Iris pigment epithelial cell (primary cell): ENCODE measurements at places on chromosomes 13 and 19.

GRCh38 chr13:34103854-34104253, 285.9 kb downstream of the RFC3 start:
- DNase-seq, result no peak

DNA sequence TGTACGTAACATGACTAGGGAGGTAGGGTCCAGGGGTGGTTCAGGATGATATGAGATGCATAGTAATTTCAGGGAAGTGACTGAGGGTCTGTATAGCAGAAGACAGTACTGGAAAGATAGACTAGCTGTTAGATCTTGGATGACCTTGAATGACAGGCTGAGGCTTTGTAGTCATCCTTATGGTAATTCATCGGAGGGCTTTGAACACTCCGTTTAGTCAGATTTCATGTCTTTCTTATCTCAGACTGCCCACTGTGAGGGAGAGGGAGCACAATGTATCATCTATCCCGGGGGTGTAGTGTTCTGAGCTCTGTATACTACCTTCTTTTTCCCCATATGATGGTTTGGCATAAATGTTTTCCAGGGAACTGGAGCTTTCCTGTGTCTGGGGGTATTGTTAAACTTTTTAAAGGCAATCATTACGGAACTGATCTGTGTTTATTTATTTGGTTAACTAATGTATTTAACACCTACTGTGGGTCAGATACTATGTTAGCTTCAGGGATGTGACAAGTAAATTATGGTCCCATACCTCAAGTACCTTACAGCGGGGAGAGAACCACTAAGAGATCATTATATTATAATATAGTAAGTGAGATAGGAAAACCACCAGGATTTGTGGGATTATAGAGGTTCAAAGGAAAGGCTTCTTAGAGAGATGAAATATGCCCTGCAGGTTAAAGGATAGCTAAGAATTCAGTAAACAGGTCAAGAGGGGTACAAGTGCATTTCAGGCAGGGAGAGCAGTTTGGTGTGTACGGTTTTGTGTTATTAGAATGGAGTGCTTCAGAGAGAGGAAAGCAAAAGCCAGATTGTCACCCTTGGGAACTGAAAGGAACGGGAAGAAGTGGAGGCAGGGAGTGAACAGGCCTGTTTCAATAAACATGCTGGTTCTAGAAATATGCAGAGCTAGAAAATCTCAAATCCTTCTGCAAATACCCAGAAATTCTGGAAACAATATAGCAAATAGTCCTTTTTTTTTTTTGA, 164.8 kb upstream of the KL start:
- DNase-seq, result peak; percentile 12

- no peak for DNase-seq
Measured at GRCh38 chr13:39847336-39847735, 191.9 kb downstream of the COG6 start.

DNA sequence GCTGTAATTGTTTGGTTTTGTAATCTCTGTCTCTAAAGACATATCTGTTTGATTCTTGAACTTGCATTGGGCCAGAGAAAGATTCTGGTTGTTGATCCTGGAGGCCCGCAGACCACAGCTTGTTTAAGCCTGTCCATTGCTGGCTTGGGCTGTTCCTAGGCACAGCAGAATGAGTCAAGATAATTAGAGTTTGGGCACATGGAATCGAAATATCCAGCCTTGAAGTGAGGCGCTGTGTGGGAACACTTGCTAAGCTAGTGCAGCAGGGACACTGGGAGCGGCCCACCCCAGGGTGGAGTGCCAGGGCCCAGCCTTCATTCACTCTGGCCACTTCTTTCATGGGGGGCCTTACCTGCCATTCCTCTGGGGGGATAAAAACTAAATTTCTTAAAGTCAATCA, 219.7 kb downstream of the LMO7 start:
- no peak for DNase-seq

DNA sequence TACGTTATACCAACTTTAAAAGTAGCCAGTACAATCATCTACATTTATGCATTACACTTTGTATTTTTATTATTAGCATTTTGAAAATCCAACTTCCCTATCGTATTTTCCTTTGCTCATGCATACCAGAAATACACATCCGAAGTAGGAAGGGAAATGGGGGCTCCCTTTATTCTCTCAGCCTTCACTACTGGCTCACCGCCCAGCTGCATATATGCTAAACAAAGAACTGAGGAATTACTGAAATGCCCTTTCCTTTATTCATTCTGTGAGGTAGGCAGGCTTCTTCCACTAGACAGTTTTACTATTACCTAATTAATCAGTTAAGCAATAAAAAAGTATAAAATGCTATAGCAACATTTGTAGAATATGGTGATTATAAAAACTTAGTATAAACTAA, 291.6 kb downstream of the KLF12 start:
- peak; percentile 33 for DNase-seq

DNA sequence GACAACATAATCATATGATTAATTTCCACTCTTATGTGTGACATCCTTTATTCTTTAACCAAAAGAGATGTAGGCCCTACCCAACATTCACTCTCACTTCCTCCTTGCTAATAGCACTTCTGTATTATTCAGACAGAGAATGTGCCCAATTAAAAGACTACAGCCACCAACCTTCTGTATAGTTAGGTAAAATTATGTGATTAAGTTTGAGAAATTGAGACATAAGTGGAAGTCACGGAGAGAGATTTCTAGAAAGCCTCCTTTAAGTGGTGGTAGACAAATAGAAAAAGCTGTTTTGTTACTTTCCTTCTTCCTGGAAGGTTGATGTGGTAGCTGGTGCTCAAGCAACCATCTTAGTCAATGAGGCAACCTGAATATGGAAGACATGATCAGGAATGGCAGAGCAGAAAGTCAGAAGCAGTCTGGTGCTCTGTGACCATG, 14.8 kb downstream of the EPSTI1 start:
- DNase-seq, result no peak

- no peak for DNase-seq
Measured at GRCh38 chr13:27065582-27065981, 106.0 kb downstream of the USP12 start.

GRCh38 chr13:46831588-46832194, 34.7 kb upstream of the ESD start:
- peak; percentile 54 for DNase-seq

DNA sequence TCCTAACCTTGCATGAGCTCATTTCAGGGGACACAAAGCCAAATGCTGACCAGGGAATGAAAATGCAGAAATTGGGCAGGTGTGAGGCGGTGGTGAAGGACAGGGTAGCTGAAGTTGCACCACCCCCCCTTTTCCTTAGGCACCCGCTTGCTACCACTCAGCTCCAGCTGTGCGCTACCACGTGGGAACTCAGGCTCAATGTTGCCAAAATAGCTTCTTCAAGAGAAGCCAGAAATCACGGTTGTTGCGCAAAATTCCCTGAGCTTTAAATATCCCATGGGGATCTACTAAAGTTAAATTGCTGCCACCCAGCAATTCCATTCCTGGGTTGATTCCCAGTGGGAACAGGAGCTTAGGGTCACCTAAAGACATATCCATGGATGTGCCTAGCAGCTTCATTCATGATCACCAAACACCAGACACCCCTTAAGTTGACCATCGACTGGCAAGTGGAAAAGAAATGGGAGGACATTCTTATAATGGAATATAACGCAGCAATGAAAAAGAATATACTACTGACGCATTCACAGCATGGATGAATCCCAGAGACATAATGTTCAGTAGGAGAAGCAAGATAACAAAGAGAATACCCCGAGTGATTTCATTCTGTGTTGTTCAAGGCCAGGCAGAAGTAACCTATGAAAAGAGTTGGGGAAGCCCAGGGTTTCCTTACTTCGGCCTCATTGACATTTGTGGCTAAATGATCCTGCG, 12.8 kb upstream of the ADGRL1 start:
- no peak for DNase-seq

- DNase-seq, result peak; percentile 10
Measured at GRCh38 chr13:80555796-80556678, 215.1 kb upstream of the SPRY2 start.

DNA sequence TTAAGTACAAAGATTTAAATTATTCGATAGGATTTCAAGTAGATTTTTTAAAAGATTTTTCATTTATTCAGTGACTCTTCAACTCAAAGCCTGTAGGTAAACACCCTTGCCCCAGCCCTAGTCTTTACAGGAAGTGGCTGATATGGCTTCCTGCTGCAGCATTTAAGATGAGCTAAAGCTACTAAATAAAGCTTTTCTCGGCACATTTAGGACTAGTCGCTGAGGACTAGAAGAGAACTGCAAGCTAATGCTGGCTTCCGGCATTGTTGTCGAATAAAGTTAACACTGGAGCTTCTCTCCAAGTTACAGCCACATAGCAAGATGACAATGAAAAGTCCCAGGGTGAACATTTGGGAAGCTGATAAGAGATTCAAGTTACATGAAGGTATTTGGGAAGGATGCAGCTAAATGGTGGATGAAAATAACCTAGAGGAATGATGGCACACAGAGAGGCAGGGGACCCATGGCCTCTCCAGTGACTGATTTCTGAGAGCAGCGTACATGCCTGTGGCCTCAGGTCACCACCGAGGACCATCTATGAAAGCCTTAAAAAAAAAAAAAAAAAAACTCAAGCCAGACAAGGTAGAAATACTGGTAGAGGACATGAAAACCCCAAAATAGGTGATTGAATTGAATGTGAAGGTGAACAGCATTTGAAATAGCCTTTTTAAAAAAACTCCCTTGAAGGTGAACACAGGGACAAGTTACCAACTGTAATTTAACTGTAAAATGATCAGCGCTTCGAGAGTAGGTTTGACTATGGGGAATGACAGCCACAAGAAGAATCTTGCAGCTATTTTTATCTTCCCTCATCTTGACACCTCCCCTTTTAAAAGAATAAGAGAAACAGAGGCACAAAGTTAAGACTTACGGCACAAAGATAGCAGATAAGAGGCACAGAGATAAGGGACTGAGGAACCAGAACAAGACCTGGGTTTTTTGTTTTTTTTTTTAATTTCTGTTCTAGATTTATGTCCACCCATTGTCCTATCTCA, 155.4 kb downstream of the DCT start:
- DNase-seq, result no peak

GRCh38 chr13:38804536-38804935, 117.7 kb downstream of the FREM2 start:
- DNase-seq, result peak; percentile 12

- no peak for DNase-seq
Measured at GRCh38 chr19:34577531-34578101, 96.1 kb downstream of the WTIP start.

DNA sequence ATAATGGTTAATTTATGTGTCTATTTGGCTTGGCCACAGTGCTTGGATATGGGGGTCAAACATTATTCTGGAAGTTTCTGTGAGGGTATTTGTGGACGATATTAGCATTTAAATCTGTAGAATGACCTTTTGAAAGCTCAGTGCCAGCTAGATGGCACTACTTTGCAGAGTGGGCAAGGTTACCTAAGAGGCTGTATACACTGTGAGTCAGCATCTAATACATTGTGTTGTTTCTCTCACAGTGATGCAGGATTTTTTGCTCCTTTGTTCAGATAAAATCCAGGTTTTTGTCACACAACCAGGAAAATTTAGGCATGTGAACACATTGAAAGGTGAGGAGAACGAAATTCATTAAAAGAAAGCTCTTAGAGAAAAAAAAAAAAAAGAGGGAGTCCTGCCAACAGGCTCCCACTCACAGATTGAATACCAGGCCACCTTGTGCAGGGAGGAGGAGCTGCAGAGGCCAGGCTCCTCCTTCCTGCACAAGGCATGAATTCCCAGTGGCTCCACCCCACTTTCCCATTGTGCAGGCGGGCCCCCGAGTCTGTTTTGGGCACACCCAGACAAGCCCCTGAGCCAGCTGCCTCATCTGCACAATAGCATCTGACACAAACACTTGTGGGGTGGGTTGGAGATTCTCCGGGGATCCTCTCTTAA, 551.0 kb upstream of the ATXN8OS start:
- no peak for DNase-seq

DNA sequence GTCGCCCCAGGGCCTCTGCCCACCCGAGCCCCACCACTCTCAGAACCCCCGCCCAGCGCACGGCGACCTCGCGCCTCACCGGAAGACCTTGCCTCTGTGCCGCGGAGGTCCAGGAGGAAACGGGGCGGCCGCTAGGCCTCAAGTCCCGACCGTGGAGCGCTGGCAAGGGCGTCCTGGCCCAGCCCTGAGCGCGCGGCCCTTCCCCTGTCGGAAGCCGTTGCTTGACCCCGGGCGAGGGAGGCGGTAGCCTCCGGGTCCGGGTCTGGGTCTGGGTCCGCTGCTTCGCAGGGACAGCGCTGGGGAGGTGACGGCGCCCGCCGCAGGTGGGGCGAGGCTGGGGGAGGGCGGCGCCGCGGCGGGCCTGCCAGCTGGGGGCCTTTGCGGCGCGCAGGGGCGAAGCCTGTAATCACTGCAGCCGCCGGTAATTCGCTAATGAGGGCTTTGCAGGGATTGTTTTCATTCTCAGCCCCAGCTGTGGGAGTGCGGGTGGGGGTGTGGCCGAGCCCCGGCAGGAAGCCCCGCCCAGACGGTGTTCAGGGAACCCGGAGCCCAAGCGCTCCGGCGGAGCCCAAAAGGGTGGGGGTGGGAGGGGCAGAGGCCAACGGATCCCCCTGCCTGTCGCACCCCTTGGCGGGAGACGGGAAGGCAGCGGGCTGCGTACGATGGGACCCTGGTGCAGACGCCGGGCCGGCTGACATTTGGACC, 8.6 kb downstream of the C19orf25 start:
- no peak for DNase-seq

GRCh38 chr13:44765001-44765471, 188.9 kb upstream of the TSC22D1 start:
- no peak for DNase-seq

GRCh38 chr13:84400706-84401105, 518.4 kb upstream of the SLITRK1 start:
- peak; percentile 93 for DNase-seq

GRCh38 chr13:26011996-26012821, 39.6 kb downstream of the SHISA2 start:
- no peak for DNase-seq

DNA sequence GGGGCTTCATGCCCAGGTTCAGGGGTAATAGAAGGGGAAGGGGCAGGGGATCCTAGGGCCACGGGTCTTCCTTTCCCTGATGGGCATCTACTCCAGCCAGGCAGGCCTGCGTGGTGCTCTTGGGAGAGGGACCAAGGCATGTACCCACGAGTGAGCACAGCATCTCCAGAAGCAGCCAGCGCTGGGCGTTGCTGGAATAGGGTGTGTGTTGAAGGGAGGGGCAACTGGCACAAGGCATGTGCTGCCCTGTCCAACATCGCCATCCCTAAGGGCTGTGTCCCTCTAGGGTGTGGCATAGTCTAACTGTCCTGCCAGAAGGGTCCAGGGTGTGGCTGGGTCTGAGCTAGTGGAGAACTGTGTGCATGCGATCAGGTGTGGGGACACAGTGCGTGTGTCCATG, 2.9 kb downstream of the NOTCH3 start:
- DNase-seq, result no peak
